ENCODE measurements at places on chromosomes 12 and 14.

GRCh38 chr12:90974286-90974685 is 19.3 kb upstream of the CCER1 start:
- no peak for DNase-seq

DNA sequence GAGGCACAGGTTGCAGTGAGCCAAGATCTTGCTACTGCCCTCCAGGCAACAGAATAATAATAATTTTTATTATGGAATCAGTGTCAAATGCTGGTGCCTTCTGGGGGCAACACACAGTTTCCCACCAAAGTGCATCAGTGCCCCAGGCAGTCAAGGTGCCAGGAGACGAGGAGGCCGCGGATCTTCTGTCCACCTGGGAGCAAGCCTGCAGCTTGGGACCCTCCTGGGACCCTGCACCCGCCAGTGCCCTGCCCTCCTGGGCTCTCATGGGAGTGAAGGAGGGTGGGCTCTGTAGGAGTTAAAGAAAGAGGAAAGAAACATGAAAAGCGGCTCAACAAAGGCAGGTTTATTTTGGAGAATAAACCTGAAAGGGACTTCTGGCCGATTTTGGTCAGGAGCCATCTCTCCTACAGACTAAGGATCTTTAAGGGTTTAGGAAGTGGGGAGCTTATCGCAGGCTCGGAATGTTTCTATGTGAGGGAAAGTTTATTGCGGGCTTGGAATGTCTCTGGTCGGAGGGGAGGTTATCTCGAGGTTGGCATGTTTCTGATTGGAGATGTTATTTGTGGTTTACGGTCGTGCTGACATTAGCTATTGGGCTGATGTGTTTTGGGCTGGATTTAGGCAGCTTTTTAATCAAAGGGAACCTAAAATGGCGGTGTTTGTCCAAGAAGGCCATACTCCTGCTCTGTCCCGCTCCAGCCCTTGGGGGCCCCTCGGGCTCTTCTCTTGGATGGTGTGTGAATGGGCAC is 1.1 kb upstream of the ASPG start:
- DNase-seq, result no peak

GRCh38 chr12:49946497-49946896 is 4.0 kb upstream of the AQP2 start:
- no peak for DNase-seq

DNA sequence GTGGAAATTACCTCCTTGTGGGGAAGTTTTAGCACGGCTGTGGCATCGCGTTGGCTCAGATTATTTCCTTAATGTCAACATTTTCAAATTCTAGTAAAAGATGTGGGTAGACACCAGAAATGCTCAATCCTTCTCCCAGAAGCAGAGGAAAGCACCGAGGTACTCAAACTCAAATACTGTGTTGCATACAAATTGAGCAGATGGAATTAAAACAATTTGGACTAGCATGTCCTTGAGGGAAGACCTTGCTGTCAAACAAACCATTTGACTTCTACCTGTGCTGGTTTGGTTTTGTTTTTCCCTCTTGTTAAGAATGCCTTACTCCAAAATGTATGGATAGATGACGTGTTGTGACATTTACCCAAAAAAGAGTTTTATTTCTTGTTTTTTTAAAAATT is 136.4 kb downstream of the CNTN1 start:
- no peak for DNase-seq

DNA sequence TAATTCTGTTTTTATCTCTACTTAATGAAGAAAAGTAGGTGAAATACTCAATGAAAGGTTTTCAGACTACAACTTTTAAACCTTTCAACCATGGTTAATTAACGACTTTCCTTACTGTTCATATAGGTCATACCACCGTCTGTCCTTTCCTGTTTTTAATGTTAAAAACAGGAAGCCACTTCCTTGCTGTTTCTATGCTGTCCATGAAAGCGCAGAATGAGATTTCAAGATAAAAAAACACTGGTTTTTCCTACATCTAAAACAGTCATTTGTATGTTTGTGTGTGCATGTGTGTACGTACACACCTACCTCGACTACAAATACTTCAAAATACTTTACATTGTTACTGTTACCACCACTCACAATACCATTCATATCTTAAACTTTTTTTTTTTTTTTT is 27.3 kb downstream of the SPTLC2 start:
- no peak for DNase-seq

DNA sequence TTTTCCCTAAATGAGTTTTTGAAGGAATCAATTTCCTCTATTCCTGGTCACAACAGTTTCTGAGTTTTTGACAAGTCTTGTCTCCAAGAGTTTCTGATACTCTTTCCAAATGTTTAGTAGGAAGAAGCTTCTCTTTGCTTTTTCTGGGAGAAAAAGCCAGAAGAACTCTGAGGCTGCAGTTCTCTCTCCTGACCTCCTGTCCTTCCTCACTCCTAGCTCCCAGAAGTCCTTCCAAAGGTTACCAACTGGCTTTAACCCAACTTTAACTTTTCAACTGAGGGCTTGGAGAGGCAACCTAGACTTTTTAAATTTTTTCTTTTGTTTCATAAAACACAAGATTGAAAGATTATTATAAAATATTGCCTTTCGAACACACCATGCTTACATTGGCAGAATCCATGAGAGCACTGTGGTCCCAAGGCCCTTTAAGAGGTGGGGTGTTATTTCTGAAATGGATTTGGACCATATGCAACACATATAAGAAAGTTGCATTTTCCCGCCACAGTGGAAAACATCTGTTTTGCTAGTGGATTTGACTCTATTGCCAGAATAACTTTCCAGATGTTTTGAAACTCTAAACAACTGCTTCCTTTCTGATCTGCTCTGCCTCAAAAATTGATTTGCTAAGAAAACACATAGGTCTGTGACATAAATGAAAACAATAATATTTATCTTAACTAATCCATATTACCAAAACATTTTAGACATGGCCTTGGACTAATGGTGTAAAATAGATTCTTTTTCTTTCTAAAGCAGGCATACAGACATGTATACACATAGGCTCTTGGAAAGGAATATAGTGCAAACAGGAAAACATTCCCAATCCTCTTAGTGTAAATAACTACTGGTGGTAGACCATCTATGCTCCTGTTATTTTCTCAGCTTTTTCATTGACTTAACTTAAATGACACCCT is 22.3 kb upstream of the EPS8 start:
- no peak for DNase-seq

- DNase-seq, result no peak
These were observed 12.3 kb upstream of the C12orf71 start for GRCh38 chr12:27094726-27095125.

- no peak for DNase-seq
These were observed 3.3 kb upstream of the INF2 start for GRCh38 chr14:104685998-104686610.

- no peak for DNase-seq
These were observed 63.7 kb downstream of the SLC24A4 start for GRCh38 chr14:92386637-92387036.

DNA sequence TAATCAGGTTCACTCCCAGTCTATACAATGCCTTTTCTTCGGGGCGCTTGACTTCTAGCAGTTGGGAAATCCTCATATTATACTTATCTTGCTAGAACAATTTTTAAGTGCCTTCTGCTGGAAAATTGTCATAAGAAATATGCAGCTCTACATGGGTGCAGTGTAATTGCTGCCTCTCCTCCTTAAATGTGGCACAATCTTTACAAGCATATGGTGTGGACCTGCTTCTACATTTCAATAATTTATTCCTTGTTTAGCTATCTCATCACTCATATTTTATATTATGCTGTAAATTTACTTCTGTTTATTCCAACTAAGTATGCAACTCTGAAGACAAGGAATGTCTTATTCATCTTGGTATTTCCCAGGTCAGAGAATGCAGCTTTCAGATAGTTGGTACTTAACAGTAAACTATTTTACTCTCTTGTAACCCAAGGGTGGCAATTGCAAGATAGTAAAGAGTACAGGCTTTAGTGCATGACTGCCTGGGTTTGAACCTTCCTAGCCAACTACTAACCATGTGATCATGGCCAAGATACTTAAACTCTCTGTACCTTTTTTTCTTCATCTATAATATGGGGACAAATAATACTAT is 43.6 kb upstream of the GAS2L3 start:
- DNase-seq, result no peak

GRCh38 chr12:120759591-120760348 is 34.1 kb downstream of the ACADS start:
- no peak for DNase-seq

DNA sequence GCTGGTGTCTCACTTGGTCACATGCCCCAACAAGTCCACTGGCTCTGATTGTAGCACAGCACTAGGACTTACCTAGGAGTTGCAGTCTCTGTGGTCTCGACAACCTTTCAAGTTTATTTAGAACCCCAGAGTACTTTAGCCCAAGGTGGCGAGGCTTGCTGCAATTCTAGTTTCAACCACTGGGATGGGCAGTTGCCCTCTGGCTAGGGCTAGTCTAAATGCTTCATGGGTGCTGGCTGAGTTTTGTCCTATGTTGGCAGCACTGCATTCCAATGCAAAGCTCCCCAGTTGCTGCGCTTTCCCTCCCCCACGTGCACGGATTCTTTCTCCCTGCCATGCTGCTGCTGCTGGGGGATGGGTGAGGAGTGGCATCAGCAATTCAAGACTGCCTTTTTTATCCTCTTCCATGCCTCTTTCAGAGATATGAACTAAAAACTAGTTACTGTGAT is 207.9 kb downstream of the SYNE2 start:
- DNase-seq, result no peak

- no peak for DNase-seq
These were observed 60.0 kb downstream of the DCAF5 start for GRCh38 chr14:69092840-69093422.

- DNase-seq, result no peak
These were observed 38.8 kb upstream of the NINJ2 start for GRCh38 chr12:701896-702539.

GRCh38 chr14:77406718-77407117 is 16.6 kb downstream of the NOXRED1 start:
- no peak for DNase-seq
